ENCODE measurements at places on chromosomes 6 and 20.

DNA sequence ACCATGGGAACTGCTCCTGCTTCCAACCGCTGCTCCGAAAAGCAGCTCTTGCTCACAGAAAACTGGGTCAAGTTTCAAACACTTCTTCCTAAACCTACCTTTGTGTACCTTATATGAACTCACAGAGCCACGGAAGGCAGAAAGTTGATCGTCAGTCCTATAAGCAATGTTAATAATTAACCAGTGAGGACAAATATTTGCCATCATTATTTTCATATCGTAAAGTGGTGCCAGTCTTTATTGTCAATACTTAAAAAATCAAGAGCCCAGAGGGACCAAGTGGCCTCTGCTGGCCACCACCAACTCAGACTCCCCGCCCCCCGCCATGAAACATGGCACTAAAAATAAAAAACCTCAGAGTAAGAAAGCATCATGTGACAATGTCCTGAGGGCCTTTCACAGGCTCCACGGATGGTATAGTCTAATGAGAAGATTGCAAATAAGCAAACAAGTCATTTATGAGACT, 9.1 kb upstream of the PBOV1 start:
- DNase-seq, result no peak

DNA sequence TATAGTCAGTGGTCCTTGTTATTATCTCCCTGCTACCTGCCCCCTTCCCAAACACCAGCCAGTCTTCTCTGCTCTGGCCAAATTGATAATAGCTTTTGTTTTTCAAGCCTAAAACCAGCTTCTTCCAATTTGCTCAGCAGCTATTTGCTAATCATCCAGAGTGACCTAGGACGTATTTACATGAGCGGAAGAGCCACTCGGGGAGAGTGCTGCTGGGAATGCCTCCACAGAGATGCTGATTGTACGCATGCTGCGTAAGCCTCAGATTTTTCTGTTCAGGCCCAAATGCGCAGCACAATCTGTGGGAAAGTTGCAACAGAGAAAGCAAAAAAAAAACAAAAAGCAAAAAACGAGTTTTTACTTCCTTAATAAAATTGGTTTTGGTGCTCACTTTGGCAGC, 24.4 kb upstream of the ID1 start:
- DNase-seq, result no peak

DNA sequence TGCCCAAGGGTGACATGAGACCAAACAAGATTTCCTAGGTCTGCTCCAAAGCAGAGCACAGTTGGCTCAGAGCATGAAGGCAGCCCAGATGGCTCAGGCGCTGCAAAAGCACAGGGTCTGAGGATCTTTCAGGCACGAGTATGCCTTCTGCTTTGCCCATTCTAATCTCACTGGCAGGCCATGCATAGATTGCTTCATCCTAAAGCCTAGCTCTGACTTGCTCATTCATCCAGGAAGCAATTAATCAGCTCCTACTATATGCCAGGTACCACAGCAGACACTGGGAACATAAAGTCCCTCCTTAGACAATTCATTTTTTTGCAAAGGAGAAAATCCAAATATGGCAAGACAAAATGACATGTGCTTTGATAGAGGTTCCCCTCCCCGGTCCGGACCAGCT, 31.2 kb downstream of the GPLD1 start:
- no peak for DNase-seq

DNA sequence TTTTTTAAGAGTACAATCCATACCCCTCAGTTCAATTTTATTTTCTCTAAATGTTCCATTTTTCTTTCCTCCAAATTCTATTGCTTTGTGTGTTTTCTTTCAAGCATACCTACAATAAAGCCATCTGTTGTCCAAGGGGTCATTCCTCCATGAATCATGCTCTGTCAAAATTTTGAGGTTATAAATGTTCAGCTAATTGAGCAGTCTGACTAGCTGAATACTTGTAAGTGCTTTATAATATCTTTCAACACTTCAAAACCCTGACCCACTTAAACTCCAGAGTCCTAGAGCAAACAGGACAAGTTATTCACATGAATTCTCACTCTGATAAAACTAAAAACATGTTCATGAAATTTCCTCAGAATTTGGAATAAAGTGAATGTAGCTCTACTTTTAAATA, 33.4 kb upstream of the EYA4 start:
- DNase-seq, result no peak

DNA sequence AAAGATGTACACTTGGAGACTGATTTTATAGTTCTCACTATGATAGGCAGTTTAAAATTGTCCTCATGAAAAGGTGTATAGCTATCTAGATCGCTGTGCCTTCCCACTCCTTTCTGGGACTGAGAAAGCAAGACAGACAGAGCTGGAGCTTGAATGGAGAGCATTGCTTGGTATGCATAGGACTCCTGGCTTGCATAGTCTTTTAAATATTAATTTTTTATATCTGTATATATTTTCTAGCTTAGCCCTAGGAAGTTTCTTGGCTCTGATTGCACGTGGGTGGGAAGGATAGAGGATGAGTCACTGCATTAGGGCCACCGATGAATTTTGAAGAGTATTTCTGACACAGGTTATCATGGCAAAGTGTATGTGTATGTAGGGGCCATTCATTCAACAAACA, 150.0 kb upstream of the SPACA1 start:
- DNase-seq, result no peak

Data from naive B cell (primary cell).